ENCODE measurements at places on chromosomes 11 and 22. TPM values are rescaled to one million over a fixed set of nuclear protein-coding genes. Genes with fewer than 3 reads are reported as not detected.

The CDCA5 gene
- total RNA-seq: 2.3 TPM

The PGM2L1 gene
- total RNA-seq: 348 TPM

The RSF1 gene
- 123 TPM for total RNA-seq

The PRR5L gene
- 14.3 TPM for total RNA-seq

The TCP11L1 gene
- total RNA-seq: 32.1 TPM

The DUSP8 gene
- 8.8 TPM for total RNA-seq

The E2F8 gene
- 0.92 TPM for total RNA-seq

Data from diencephalon (tissue), 1 donor.